CMK (cell line): ENCODE measurements at places on chromosomes 11 and 22.

- peak; percentile 77 for DNase-seq
These were observed at the start of gene BIRC2 for GRCh38 chr11:102346748-102347461. BIRC2 (plus strand) TSS chr11:102347214; CDS start chr11:102349855, 2,641 bp downstream.

- no peak for DNase-seq
These were observed 41.0 kb downstream of the PAMR1 start for GRCh38 chr11:35484435-35484834.

DNA sequence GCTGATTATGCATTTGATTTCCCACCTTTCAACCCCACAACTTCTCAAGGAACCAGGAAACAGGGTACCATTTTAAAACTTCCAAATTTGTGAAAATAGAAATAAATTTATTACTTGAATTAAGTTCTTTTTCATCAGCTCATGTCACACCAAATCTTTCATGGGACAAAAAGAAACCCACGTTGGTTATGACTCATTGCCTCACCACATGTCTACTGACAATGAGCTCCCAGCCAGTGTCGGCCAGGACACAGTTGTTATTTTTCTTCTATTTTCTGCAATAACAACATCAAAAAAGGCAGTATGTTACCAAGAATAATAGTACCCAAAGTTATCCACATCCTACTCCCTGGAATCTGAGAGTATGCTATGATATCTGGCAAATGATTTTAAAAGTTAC, 17.3 kb downstream of the MS4A6A start:
- DNase-seq = no peak

- no peak for DNase-seq
These were observed 23.5 kb downstream of the TBRG1 start for GRCh38 chr11:124646148-124646547.

- no peak for DNase-seq
These were observed 4.2 kb downstream of the LGR4 start for GRCh38 chr11:27468209-27468994.

DNA sequence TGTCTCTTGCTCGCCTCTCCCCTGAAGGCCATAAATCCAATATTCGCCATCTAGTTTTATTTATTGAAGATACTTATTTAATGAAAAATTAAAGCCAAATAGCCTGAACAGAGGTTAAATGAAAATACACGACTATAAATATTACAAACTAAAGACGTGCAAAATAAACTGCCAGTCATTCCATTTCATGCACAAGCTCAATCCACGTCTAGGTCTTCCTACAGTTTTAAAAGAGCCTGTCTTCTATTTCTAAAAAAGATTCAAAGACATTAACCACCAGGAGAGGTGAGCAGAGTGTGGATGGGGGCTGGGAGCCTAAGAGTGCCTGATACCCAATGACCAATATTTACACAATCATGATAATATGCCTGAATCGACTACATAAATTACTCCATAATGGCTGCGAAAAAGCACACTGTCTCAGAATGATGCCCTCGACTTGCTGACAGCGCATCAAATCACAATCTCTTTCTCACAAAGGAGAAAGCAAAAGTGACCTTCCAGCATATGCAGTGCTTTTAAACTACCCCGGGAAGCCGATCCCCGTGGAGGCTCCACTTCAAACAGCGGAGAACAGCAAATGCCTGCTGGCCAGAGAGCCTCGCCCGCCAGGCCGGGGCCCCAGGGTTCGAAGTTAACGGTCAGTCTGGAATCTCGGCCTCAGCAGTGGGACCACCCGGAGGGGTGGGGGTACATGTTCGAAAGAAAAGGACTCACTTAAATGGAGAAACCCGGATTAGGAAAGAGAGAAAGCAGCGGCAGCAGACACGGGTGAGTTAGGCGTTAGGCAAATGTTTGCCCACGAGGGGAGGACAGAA, 1.7 kb downstream of the FCHSD2 start:
- no peak for DNase-seq

DNA sequence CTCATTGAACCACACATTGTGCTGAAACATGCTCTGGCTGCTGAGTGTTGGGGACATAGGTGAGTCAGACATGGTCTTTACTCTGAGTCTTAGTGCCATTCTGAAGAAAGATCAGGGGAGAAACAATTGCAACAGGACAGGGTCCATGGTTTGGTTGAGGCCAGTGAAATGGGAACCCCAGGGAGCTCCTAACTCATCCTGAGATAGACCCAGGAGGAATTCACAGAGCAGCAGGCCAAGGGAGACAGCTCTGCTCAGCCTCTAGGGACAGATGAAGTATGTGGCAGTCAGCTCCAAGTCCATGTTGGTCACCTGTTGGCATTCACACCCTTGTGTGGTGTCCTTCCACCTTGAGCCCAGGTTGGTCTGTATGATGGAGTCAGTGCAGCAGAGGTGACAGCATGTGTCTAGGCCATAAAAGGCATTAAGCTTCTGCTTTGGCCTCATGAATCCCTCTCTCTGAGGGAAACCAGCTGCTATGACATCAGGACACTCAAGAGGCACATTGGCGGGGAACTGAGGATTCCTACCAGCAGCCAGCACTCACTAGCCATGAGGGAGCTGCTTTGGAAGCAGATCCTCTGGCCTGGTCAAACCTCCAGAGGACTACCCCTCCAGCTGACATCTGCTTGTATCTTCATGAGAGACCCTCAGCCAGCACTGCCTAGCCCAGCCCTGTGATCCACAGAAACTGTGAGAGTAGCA, 50.3 kb upstream of the MYEOV start:
- DNase-seq = no peak

DNA sequence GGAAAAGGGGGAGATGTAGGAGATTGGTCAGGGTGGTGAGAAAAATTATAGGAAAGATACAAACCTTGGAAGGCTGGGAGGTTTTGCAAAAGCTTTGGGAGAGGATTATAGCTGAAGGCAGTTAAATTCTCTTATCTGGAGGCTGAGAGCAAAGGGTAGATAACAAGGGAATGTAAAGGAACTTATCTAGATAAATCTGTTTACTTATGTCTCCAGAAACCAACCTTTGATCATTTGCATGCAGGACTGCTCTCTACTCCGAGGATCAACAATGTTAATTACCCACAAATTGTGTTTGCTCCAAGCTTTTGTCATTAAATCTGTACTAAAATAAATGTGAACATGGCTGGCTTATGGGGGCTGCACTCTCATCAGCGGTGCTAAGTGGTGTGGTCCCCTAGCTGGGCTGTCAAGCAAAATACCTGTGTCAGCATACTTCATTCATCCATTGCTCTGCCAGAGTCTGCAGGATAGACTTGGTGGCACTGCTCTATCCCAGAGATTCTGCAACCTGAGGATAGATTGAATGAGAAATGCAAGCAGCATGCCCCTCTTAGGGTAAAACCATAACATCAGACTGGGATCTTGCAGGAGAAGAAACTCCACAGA, 1599.2 kb upstream of the TENM4 start:
- no peak for DNase-seq

DNA sequence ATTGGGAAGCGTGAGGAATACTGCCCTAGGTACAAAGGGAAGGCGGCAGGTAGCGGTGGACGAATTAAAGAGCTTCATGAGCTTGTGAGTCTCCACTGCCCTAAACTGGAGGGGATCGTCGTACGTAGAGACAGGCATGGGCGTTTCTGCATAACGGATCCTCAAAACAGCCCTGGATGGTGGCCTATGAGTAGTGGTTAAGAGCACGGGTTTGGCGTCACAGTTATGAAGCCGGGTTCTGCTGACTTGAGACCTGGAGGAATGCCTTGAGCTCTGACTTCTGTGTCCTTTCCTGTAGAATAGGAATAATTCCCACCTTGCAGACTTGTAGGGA, 335 bp downstream of the TMEM138 start:
- DNase-seq = no peak

DNA sequence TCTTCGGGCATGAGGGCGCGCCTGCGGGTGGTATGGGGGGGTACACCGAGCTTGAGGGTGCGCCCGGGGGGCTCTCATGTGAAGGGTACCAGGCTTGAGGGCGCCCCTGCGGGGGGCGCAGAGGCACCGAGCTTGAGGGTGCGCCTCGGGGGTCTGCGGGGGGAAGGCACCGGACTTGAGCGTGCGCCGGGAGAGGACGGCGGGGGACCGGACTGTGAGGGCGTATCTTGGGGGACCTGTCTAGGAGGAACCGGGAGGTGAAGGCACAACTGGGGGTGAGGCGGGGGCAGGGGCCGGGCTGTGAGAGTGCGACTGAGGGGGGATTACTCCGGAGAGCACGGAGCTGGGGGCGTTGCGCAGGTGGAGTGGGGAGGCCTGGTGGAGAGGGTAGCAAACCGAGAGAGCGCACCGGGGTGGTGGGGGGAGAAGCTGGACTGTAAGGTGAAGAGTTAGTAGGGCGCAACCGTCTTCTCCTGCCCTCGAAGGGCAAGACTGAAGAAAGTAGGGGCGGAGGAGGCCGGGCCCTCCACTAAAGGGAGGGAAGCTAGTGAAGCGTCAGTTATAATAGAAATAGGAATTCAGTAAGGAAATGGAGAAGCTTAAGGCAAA, 1.1 kb upstream of the DDX6 start:
- no peak for DNase-seq

DNA sequence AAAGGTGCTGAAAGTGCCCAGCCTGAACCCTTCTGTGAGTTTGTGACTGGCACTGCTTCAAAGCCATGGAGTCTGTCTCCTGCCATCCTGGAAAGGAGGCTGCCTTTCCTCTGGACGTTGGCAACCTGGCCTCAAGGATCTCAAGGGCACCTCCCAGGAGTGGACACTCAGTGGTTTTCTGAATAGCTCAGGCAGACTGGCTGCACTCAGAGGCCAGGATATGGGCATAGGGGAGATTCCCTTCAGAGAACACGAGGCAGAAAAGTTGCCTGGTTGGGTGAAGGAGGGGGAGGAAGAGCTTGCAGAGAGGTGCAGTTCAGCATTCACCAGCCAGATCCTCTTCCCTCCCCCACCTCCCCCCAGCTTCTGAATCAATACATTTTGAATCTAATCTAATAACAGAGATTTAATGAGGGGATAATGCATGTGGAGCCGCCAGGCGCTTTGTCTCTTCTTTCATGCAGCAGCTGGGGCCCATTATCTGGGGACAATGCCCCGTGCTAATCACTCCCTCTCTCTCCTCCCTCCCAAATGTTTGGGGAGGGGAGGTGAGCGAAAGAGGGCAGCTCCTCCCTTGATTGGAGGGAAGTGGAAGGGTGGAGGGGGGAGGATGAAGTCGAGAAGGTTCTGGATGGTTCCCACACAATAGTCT, 17.7 kb downstream of the HTR3A start:
- no peak for DNase-seq

DNA sequence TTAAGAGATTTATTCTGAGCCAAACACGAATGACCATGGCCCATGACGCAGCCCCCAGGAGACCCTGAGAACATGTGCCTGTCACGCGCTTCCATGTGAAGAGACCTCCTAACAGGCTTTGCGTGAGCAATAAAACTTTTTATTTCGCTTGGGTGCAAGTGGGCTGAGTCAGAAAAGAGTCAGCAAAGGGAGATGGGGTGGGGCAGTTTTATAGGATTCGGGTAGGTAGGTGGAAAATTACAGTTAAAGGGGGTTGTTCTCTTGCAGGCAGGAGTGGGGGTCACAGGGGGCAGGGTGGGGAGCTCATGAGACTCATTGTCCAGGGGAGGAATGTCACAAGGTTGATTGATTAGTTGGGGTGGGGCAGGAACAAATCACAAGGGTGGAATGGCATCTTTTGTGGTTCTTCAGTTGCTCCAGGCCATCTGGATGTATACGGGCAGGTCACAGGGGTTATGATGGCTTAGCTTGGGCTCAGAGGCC, 77.2 kb upstream of the FTH1 start:
- DNase-seq = no peak

- no peak for DNase-seq
These were observed 28.9 kb downstream of the CLMP start for GRCh38 chr11:123166071-123166559.

GRCh38 chr11:27864611-27865010, 164.4 kb upstream of the BDNF start:
- no peak for DNase-seq

GRCh38 chr11:90753546-90753945, 530.7 kb upstream of the CHORDC1 start:
- peak; percentile 25 for DNase-seq

- no peak for DNase-seq
These were observed 184.3 kb downstream of the C11orf87 start for GRCh38 chr11:109606256-109606655.

DNA sequence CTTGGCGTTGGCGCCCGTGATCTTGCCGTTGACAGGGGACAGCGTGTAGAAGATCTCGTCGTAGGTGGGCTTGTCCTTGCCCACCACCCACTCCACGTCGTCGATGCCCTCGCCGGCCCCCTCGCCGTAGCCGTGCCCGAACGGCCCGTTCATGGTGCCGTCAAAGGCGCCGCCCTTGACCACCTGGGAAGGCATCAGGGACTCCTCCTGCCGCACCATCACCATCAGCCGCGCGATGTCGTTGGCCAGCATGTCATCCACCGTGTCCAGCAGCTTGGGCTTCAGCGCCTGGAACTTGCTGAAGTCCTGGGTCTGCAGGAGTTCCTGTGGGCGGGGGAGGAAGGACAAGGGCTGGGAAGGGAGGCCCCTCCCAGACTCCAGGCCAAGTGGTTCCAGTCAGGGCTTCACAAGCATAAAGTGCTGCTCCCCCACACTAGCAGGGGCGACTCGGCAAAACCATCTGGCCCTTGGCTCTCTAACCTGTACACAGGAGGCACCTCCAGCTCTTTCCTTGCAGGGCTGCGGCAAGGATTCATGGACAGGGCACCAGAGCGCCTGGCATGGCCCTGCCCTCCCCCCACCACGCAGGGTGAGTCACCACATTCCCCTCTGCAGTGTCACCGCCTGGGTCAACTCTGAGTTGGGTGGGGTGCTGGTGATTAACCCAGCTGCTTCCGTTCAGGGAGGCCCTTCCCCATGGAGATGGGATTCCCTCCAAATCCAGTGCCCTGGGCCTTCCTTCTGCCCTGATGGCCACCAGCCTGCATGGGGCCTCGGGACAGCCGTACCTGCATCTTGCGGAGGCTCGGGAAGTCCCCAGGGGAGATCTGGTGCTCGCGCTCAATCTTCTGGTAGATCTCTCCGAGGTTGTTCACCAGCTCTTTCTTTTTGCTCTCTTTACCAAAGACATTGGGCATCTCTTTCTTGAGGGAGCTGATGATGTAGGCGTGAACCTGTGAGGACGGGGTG, 10.4 kb upstream of the CDC42BPG start:
- DNase-seq = no peak

DNA sequence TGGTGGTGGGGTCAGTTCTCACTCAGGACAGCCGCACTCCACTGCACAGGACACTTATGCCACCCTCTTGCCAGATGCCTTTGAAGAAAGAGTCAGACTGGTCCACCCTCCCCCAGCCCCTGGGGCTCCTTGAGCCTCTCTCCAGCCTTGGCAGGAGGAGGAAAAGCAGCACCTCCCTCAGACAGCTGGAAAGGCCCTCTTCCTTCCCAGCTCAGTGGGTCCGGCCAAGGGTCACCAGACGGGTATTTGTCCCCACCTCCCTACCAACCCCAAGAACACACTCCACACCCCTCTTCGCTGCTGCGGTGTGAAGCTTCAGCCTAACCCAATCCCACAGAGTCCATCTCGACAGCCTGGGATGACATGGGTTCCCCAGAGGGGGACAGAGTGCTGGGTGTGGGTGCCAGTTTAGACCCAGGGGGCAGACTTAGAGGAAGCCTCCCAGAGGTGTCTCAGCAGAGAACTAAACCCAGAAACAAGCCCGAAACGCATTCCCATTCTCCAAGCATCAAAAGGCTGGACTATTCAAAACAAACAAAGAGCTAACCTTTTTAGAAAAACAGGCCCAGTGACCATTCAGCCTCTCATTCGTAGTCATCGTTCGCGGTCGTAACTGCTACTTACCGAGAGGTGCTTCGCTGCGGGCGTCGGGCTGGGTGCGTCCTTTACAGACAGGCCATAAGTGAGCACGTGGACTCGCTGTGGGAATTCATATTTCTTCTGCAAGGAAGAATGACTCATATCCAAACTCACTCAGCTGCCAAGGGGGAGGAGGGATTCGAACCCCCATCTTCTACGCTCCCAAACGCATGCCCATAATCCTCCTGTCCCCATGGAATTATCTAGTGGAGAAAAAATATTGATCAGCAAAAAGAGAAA, 57.5 kb upstream of the ANO1 start:
- no peak for DNase-seq
